ENCODE measurements at places on chromosomes 12 and 14. TPM values are rescaled to one million over a fixed set of nuclear protein-coding genes. Genes with fewer than 3 reads are reported as not detected.

GRCh38 chr12:63037746-63038712, 103.1 kb upstream of the PPM1H start:
- DNase-seq: no peak
- no peaks in the 10 kb centered on the region for H3K36me3 ChIP-seq
- H3K4me1 ChIP-seq: no peaks in the 10 kb centered on the region
- no peak overlapping the region for H3K4me3 ChIP-seq

NID2 gene
- total RNA-seq: not detected

DNA sequence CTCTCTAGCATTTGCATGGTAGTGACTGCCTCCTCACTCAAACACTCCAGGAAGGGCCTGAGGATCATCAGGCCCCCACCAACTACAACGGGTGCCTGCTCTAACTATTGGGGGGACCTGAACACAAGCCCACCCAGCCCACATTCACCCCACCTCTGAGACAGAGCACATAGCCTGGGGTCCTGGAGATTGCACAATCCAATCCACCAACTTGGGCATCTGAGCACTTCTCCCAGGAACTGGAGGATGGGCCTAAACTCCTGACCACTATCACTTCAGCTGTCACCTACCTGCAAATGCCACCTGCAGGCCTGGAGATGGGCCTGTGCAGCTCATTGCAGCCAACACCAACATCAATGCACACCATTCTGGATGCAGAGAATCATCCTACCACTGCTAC, 66.6 kb downstream of the TMTC3 start:
- H3K4me3 ChIP-seq: no peak overlapping the region
- no peaks in the 10 kb centered on the region for H3K4me1 ChIP-seq
- no peak for DNase-seq
- no peak overlapping the region for H3K27ac ChIP-seq
- peaks cover 6% of the 10 kb centered on the region for H3K36me3 ChIP-seq
- peaks cover under 1% of the 10 kb centered on the region for H3K27me3 ChIP-seq

DAO gene
- total RNA-seq: not detected

DNA sequence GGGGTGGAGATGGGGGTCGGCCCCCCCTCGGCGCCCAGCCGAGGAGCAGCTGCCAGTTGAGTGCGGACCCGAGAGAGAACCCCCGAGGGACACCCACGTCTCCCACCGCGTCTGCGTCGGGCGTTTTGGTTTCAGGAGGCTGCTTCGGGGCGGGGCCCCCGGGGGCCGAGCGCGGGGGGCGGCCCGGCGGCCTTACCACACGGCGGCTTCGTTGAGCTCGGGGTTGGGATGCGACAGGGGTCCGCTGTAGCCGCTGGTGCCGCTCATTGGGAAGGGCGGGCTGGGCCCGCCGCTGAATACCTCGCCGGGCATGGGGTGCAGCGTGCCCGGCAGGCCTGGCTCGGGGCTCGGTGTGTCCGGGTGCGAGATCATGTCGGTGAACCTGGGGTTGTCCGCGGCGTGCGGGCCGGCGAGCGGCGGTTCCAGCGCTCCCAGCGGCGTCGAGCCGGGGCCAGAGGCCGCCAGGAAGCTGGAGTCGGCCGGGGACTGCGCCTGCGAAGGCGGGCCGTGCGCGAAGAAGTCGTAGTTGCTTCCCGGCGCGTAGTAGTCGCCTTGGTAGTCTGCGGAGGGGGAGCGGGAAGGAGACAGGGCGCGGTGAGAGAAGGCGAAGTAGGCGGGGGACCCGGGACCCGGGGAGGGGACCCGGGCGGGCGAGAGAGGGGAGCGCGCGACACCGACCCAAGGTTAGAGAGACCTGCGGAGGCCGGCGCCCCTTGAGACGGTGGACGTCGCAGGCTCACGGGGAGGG, 8.5 kb downstream of the LHX5 start:
- peak overlapping the region; percentile 33 for H3K4me3 ChIP-seq
- DNase-seq: no peak
- peaks cover 31% of the 10 kb centered on the region for H3K4me1 ChIP-seq
- peaks cover 59% of the 10 kb centered on the region for H3K27me3 ChIP-seq
- H3K27ac ChIP-seq: no peak overlapping the region

- no peak overlapping the region for H3K4me3 ChIP-seq
- H3K36me3 ChIP-seq: peaks cover 6% of the 10 kb centered on the region
- DNase-seq: no peak
- no peak overlapping the region for H3K27ac ChIP-seq
Measured at GRCh38 chr12:124519746-124520145, 47.7 kb downstream of the NCOR2 start.

DNA sequence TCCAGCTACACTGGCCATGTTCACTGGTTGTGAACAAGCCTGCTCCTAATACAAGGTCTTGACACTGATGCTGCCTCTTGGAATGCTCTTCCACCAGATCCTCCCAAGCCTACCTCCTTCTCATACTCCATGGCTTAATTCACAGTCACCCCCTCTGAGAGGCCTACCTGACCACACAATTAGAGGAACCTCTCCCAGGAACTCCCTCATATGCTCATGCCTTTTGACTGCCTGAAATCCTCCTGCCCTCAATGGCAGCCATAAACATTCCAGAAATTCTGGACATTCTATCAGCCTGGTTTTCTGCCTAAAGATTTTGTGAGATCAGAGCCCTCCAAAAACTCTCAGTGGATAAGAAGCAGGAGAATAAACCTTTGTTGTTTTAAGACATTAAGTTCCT, 340.2 kb downstream of the C12orf75 start:
- no peaks in the 10 kb centered on the region for H3K4me1 ChIP-seq
- no peak overlapping the region for H3K4me3 ChIP-seq
- H3K36me3 ChIP-seq: no peaks in the 10 kb centered on the region
- H3K27me3 ChIP-seq: no peaks in the 10 kb centered on the region

WNT5B gene
- total RNA-seq: not detected

Measured in activated CD4-positive, alpha-beta memory T cell treated with anti-CD3 and anti-CD28 coated beads for 36 hours (primary cell).